HuH-7.5 (cell line): ENCODE measurements at places on chromosomes 5 and 9.

- no peak for DNase-seq
Observed at GRCh38 chr5:59275170-59275509, 618.4 kb downstream of the PDE4D start.

- DNase-seq: no peak
Observed at GRCh38 chr5:113084402-113085083, 107.9 kb downstream of the DCP2 start.

GRCh38 chr5:33588654-33589372 is 148.0 kb downstream of the TARS1 start:
- DNase-seq: peak; percentile 44

GRCh38 chr5:40043916-40044315 is 619.1 kb upstream of the DAB2 start:
- no peak for DNase-seq

DNA sequence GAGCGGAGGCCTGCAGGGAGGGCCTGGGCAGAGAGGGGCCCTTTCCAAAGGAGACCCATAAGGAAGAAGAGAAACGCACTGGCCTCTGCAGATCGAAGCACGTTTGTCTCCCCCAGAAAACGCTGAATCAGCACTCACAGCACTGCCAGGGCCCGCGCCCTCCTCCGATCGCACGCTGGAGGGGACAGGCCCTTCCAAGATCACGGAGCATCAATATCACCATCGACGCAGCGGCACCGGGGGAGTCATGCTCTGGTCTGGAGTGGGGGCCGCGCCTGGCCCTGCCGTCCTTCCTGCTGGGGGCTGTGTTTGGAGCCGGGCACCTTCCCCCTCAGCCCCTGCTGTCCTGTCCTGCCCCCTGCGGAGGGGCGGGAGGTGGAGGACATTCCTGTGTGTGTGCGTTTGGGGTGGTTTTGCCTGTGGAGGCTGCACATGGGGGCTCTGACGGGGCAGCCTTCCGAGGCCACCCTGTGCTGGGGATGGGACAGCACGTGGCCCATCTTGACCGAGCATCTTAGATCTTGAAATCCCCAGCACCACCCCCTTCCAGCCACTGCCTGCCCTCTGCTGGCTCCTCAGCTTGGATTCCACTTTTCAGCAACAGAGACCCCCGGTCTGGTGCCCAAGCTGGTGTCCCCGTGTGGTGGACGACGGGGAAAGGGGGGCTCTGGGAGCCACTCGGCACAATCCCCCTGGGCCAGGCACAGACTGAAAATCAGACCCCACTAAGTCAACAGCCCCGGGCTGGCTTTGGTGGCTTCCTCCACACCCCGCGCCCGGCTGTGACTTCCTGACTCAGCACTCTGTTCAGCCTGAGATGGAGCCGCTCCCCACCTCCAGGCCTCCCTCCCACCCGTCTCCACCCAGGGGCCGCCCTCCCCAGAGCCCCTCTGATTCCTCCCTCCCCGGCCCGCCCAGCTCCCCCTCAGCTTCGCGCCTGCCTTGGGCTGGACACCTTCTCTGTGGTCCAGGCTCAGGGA is 8.3 kb downstream of the TMEM250 start:
- no peak for DNase-seq

GRCh38 chr5:40655138-40655537 is 24.6 kb upstream of the PTGER4 start:
- no peak for DNase-seq

- no peak for DNase-seq
Observed at GRCh38 chr5:96470785-96471184, 37.7 kb upstream of the PCSK1 start.

DNA sequence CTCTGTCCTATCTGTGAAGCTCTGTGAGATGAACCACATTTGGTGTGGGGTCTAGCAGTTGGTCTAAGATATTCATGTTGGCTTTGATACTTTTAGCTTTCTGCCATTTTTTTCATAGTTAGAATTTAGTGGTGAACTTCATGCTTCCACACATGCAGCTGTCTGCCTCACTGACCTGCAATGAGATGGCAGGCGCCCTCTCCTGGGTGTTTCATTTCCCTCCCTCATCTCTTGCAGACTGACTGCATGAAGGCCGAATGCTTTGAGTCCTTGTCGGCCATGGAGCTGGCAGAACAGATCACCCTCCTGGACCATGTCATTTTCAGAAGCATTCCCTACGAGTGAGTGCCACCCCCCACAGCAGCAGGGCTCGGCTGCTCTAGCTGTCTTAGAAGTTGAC is 26.1 kb upstream of the CKMT2 start:
- DNase-seq: no peak

DNA sequence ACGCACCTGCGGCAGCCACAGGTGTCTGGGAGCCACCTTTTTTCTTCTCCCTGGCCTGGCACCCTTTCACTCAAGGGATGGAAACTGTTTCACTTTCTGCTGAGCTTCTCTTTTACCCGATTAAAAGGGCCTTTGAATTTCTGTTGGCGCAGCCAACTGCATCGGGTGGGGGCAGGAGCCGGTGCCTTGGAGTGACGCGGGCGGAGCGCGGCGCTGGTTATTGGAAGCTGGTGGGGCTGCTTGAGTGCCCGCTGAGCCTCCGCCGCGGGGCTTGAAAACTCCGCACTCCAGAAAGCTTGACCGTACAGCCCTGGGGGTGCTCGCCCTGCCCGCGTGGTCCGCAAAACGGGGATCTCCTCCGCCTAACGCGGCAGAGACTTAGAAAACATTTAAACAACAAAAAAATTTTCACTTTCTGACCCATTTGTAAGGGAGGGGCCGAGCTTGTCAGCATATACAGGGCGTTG is 52.0 kb upstream of the TJP2 start:
- DNase-seq: peak; percentile 61

DNA sequence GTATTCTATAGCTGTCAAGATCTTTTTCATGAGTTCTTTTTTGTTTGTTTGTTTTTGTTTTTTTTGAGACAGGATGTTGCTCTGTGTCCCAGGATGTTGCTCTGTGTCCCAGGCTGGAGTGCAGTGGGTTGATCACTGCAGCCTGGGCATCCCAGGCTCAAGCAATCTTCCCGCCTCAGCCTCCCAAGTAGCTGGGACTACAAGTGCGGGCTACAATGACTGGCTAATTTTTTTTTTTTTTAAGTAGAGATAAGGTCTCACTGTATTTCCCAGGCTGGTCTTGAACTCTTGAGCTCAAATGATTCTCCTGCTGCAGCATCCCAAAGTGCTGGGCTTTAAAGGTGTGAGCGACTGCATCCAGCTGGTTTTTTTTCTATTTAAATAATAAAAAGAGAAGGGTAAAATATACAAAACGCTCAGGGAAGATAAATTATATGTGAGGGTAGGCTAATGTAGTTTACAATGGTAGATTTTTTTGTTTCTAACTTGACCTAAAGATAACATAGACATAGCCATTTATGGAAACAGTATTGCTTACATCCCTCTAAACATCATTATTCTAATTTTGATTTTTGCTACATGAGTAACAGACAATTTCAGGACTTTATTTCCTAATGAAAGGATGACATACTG is 21.9 kb downstream of the ERBIN start:
- no peak for DNase-seq

- no peak for DNase-seq
Observed at GRCh38 chr9:82570226-82570625, 492.7 kb downstream of the RASEF start.

DNA sequence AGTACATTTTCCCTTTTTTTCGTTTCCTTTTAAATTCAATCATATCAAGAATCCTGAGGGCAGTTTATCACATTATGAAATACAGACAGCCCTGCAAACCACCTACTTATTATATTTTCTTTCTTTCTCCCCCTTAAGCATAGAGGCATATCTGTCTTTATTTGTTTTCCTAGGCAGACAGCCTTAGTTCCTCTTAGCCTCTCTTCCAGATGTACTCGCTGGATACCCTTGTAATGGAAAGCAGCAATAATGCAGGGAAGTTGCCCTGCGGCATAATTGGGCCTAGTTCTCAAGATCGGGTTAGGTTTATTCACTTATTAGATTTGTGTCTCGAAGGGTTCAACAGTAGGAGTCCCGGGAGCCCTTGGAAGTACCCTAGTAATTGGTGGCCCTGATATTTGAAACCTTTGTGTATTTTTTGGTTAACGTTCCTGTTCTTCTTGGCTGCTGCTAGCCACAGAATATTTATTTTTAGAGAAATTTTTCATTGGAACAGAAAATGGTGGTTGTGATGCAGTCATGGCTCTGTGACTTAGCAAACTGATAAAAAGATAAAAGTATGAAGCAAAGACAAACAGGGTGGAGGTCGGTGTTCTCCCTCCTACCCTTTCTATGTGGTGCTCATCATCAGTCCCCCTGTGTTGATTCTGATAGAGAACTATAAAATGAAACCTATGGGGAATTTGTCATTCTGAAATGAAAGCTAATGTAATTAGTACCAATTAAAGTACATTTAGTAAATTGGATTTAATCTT is 6.4 kb downstream of the TLE4 start:
- DNase-seq: no peak

GRCh38 chr5:25009063-25009462 is 364.3 kb upstream of the CDH10 start:
- no peak for DNase-seq

DNA sequence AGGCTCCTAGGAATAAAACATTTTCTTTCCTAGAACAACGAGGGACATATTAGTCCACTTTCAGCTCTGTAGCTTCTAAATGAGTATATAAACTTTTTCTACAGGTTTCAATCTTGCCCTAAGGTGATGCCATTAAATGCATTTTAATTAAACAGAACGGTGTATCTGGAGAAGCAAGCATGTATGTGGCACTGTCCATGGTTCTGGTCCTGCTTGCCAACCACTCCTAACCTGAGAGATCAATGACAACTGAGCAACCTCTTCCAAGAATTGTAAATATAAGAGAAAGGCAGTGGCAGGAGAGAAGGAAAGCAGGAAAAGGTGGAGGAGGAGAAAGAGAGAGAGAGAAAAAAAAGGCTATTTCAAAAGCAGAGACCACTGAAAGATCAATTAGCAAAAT is 95.6 kb upstream of the SPOCK1 start:
- no peak for DNase-seq

GRCh38 chr9:89212171-89212570 is 33.6 kb upstream of the SHC3 start:
- no peak for DNase-seq

- no peak for DNase-seq
Observed at GRCh38 chr9:69379270-69379982, 54.4 kb downstream of the ENTREP1 start.

- no peak for DNase-seq
Observed at GRCh38 chr5:31247381-31247780, 53.9 kb downstream of the CDH6 start.

DNA sequence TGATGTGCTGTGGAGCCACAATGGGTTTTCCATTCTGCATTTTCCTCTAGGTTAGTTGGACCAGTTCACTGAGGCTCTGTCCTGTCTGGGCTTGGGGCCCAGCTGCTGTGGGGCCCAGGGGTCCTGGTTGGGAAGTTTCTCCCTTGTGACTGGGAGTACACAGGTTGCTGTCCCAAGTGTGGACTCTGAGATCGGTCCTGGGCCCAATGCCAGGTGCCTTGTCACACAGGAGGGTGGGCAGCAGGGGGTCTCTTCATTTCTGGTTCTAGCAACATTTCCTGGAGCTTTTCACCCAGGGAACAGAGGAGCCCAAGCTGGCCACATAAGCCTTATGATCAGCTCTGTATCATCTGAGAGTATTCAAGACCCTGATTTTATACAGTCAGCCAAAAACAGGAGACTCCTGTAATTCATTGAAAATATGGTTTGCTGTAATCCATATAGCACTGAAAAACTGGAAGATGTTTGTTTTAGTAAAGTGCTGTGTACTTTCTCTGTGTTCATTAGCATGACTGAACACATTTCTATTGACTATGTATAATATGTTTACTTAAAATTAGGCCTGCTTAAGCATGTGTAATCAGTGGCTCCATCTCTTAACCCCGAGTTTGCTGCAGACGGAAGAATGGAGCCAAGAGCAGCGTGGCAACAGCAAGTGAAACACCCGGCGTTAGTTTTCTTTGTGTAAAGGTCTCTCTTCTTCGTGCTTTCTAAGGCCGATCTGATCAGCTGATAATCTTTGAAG is 62.5 kb downstream of the MVB12B start:
- no peak for DNase-seq

DNA sequence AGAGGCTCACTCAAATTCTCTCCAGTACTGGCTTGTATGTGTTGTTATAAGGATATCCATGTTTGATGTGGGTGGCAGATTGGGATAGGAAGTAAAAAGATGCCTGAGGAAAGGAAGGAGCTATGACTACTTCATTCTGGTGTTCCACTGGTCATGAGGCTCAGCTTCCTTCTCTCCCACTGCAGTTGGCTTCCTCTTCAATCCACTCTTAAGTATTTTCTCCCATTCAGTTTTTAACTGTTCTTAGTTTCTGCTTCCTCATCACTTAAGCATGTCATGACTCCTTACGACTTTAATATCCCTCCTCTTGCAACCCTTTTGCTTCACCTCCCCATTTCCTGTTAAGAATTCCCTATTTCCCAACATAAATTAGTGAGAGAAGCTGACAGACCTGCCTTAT is 81.1 kb downstream of the PJA2 start:
- DNase-seq: no peak

DNA sequence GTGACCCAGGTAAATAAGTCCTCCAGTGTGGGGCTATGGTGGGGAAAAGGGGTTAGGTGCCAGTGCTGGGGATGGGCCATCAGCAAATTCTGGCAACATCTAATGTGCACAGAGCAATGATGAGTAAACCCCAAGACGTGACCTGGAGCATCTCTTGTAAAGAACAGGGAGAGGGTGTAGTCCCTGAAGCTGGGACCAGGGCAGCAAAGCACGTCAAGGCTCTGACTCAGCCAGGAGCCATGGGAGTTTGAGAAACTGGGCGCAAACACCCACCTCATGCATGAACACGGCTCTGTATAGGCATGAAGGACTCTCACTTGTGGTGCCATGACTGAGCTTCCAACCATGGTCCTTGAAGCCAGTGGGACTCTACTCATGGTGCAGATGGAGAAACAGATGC is 51.8 kb downstream of the DUSP1 start:
- no peak for DNase-seq

DNA sequence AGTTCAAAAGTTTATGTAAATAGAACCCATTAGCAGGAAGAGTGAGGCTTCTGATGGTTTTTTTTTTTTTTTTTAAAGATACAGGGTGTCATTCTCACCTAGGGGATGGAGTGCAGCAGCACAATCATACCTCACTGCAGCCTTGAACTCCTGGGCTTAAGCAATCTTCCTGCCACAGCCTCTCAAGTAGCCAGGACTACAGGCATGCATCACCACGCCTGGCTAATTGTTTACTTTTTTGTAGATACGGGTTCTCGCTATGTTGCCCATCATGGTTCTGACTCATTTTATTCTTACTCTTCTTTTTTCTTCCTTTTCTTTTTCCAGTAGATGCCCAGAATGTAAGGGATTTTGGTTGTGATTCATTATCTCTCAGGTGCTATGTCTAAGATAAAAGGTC is 201.1 kb downstream of the NNT start:
- DNase-seq: no peak

GRCh38 chr5:123085638-123086286 is 3.3 kb upstream of the PRDM6 start:
- peak; percentile 58 for DNase-seq

GRCh38 chr5:95621839-95622629 is 2.1 kb downstream of the GPR150 start:
- no peak for DNase-seq

- DNase-seq: no peak
Observed at GRCh38 chr5:118653872-118654271, 334.5 kb downstream of the DTWD2 start.
